Right cardiac atrium (tissue), 5 donors: ENCODE measurements at places on chromosomes 12 and 14.

DNA sequence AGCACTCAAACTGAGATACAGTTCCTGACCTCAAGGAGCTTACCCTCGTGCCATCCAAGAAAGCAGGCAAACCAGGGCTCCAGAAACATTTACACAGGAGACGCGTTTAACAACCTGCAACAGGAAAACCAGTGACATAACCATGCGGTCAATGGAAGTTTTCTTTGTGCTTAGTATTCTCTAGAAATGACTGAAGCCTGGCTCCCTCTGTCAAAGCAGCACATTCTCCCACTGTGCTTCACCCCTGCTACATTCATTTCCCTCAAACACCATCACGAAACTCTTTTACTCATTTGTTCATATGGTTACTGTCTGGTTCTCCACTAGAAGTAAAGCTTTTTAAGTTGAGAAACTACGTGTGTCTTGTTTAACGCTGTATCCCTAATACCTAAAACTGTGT lies 161.3 kb upstream of the CCND2 start:
- DNase-seq = no peak

DNA sequence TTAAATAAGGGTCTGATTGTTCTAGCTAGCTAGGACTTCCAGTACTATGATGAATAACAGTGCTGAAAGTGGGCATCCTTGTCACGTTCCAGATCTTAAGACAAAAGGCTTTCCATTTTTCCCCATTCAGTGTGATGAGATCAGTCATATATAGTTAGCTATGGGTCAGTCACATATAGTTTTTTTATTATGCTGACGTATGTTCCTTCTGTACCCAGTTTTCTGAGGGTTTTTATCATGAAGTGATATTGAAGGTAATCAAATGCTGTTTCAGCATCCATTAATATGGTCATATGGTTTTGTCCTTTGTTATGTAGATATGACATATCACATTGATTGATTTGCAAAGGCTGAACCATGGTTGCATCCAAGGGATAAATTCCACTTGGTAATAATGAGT lies 800.1 kb upstream of the FBXO33 start:
- no peak for DNase-seq

GRCh38 chr14:52244997-52245396 lies 22.5 kb upstream of the PTGDR start:
- no peak for DNase-seq

- DNase-seq = no peak
These were observed 67.2 kb downstream of the WDR20 start for GRCh38 chr14:102206918-102207317.

DNA sequence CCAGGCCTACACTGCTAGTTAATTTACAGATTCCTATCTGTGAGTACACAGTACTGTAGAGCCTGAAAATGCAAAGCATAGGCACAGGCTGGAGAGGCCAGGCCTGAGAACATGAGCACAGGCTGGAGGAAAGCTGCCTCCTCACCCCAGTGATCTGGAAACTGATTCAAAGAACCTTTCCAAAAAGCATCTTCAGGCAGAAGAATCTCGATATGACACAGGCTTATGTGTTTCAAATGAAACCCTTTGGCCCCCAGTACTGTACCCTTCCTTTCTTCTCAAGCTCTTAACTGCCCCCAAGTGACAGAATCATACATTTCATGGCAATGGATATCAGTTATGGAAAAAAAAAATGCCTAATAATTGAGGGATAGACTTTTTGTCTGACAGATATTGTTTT lies 122.0 kb downstream of the KCNC2 start:
- DNase-seq = no peak

- no peak for DNase-seq
These were observed 1.4 kb downstream of the RIN3 start for GRCh38 chr14:92514844-92515514.

- no peak for DNase-seq
These were observed 17.2 kb downstream of the FBXO34 start for GRCh38 chr14:55288439-55288838.

- DNase-seq = peak; percentile 24
These were observed 196.6 kb downstream of the CALM1 start for GRCh38 chr14:90593254-90594040.

- DNase-seq = no peak
These were observed 37.8 kb upstream of the CRADD start for GRCh38 chr12:93639406-93639805.

GRCh38 chr14:100440207-100440631 lies 117.1 kb downstream of the SLC25A47 start:
- DNase-seq = peak; percentile 62

DNA sequence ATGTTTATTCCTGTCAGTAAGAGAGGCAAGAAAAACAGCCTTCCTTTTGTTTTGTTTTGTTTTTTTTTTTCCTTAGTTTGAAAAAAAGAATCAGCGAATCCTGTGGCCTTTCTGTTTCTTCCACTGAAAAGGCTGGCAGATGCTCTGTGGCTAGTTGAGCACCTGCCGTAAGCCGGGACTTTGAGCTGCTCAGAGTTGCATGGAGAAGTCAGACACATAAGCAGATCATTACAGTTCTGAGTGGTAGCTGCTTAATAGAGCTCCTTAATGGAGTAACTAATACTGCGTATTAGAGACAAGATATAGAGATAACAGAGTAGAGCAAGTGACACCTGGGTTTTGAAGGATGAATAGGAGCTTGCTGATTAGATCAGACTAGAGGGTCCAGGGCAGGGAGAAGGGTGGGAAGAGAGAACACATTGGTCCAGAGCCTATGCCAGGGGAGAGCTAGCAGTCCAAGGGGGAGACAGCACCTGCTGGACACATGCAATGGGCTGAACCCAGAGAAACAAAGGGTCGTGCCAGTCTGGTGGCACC lies 129.4 kb downstream of the TSPAN9 start:
- DNase-seq = no peak

- DNase-seq = no peak
These were observed 509.6 kb downstream of the NOVA1 start for GRCh38 chr14:26088275-26088674.

DNA sequence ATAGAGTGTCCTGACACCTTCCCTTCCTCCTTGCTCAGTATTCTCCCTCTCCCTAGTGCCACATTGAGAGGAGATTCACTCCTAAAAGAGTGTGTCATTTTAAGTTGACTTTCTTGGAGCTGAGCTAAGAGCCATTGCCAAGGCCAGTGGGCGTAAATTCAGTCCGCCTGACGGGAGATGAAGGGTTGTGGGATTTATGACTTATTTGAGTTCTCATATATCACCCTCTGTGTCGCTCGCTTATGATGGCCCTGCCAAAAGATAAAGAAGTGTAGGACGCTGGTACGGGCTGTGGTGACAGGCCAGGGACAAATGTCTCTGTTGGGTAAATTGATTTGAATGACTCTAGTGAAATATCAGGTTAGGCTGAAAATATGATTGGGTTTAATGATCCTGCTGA lies 867.4 kb downstream of the NRXN3 start:
- DNase-seq = no peak

DNA sequence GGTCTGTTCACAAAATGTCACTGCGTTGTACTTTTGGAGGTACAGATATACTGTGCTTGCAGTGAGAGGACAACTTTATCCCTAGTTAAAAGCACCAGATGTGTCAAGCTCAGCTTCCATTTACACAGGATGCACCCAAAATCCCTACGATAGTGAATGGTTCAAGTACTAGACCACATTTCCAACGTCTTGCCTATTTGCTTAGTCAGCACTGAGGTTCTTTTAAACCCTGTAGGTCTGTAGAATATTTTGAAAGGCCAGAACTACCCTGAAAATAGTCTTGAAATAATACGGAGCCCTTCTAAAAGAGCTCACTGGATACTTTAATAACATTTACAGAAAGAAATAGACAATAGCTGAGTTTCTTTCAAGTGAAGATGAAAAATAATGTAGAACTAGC lies 466.1 kb downstream of the FUT8 start:
- DNase-seq = no peak

DNA sequence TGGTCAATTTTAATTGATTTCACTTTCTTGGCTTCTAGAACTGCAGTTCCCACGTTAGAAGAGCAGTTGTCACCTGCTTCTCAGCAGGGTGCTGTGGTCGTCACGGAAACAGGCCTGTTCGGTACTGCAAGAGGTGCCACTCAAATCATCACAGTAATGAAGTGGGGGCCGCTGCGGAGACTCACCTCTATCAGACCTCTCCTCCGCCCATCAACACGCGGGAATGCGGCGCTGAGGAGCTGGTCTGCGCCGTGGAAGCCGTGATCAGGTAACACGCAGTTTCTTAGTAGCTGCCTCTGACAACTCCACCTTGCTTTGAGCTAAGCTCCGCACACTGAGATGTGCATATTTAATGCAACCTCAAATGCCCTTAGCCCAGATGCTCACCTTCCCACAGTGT lies 107.2 kb downstream of the UNC79 start:
- no peak for DNase-seq

- no peak for DNase-seq
These were observed 38.0 kb downstream of the SPPL3 start for GRCh38 chr12:120866108-120866507.

- no peak for DNase-seq
These were observed 298.9 kb downstream of the PCNX1 start for GRCh38 chr14:71206123-71206522.

DNA sequence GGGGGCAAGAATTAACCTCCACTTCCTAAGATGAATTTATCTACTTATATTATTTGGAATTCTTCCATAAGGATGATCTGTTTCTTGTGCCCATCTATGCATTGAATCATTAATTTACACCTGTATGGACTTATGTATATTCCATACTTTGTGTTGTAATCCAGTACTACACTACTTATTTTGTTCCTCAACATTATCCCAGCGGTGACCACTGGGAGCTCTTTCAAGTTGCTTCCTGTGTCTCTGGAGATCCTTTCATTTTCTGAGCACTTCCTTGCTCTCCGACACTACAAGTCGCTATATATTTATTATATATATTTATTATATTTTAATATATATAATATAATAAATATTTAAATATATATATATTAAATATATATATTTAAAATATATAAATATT lies 54.9 kb upstream of the SCN8A start:
- no peak for DNase-seq

DNA sequence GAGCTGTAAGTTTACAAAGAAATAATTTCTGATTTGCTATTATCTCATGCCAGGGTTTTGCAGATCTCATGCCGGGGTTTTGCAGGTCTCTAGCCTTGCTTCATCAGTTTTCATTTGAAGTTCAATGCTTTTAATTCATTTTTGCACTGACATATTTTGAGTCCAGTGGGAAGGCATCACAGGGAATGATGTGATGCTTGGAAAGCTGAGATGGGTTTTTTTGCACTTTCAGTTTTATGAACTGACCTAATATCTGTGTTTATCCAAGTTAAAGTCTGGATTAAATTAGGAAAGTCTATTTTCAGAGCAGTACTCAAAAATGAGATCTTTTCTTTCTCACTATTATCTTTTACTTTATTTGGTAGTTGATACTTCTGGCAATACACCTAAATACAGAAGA lies 23.6 kb upstream of the REP15 start:
- no peak for DNase-seq

DNA sequence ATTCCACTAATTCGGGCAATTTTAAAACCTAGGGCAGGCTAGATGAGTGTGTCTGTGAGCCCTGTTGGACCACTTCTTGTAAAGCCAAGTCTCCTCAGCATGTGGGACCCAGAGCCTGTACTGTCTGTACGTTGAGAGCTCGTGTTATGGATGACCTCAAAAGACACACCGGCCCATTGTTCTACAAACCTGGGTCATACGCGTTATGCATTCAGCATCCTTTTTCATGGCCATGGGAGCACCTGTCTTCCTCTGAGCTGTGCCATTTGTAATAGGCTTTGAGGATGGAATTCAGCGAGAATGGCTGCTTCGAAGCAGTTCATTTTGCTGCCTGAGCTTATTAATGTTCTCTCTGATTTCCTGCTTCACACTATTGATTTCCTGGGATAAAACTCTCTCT lies 15.0 kb downstream of the WSCD2 start:
- no peak for DNase-seq

GRCh38 chr12:110896559-110896958 lies 23.8 kb downstream of the MYL2 start:
- DNase-seq = no peak

DNA sequence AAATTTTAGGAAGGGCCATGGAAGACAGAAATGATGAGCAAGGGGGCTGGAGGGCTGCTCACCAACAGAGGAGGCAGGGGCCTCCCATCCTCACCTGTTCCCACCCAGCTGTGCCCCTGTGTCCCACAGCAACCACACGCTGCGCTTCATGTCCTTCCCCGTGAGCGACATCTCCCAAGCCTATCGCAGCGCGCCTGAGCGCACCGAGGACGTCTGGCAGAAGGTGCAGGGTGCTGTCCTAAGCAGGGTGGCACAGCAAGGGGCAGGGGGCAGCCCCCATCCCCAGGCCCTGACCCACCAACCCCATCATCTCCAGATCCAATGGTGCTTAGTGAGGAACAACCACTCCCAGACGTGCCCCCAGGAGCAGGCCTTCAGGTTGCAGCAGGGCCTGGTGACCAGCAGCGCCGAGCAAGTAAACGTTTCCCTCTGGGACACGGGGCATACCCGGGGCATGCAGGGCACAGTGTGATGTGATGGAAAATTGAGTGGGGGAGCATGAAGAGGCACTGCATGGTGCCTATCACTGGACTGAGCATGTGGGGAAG lies 8.1 kb downstream of the CARMIL3 start:
- no peak for DNase-seq

DNA sequence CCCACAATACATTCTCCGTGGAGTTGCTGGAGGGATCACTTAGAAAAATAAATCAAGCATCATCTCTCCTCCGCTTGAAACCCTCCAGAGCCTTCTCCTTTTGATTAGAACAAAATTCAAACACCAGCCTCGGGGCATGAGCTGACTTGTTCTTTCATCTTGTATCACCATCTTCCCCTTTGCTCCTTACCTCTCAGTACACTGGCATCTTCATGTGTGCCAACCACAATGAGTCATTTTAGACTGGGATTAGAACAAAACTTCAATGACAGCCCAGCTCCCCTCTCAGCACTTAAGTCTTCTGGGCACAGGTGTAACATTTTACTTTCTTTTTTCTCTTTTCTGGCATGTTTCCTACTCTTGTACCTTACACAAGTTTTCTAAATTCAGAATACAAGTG lies 1159.2 kb upstream of the TMEM132C start:
- DNase-seq = no peak

- DNase-seq = no peak
These were observed 223.7 kb downstream of the PELI2 start for GRCh38 chr14:56341766-56342493.

DNA sequence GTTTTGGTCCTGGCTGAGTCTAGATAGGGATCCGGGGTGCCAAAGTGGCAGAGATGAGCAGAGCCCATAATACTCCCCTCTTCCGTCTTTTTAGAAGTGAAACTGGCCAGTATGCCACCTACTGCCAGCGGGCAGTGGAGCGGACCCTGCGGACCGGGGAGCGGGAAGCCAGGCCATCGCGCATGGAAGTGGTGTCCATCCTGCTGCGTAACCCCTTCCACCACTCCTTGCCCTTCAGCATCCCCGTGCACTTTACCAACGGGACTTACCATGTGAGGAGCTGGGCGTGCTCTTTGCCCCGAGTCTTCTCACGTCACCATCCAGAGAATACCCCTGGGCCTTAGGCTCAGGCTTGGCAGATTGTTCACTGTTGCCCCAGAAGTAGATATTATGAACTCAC lies 21.0 kb downstream of the PIGH start:
- no peak for DNase-seq

GRCh38 chr12:115511305-115511704 lies 766.2 kb downstream of the MED13L start:
- DNase-seq = no peak
